ENCODE measurements at places on chromosomes 6 and 20. TPM values are rescaled to one million over a fixed set of nuclear protein-coding genes. Genes with fewer than 3 reads are reported as not detected.

Gene SPATA25
- total RNA-seq: 0.90 TPM

Gene NMBR
- total RNA-seq: not detected

Gene RTF2
- total RNA-seq: 76.3 TPM

Gene PPIL6
- total RNA-seq: 0.64 TPM

DNA sequence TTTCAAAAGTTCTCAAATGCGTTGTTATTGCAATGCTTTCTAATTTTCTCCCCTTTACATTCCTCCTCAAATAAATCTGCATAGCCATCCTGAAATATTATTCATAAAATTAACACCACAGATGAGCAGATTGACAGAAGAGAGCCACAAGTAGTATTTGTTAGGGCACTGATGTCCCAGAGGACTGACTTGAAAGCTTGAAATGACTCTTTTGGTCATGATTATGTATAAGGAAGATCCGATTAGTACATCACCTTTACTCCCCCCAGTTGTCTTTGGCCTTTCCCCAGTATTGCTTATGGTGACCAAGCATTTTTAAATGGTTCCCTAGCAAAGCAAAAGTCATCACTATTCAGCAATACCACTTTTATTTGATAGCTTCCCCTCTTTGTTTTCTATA, 187.6 kb downstream of the ADAT2 start:
- no peaks in the 10 kb centered on the region for H3K4me1 ChIP-seq
- no peaks in the 10 kb centered on the region for H3K27me3 ChIP-seq
- no peak for DNase-seq
- no peak overlapping the region for H3K4me3 ChIP-seq

- no peak overlapping the region for H3K4me3 ChIP-seq
- DNase-seq: peak; percentile 1
- H3K4me1 ChIP-seq: no peaks in the 10 kb centered on the region
- H3K27me3 ChIP-seq: no peaks in the 10 kb centered on the region
Measured at GRCh38 chr6:55276745-55277530, 50.3 kb upstream of the GFRAL start.

DNA sequence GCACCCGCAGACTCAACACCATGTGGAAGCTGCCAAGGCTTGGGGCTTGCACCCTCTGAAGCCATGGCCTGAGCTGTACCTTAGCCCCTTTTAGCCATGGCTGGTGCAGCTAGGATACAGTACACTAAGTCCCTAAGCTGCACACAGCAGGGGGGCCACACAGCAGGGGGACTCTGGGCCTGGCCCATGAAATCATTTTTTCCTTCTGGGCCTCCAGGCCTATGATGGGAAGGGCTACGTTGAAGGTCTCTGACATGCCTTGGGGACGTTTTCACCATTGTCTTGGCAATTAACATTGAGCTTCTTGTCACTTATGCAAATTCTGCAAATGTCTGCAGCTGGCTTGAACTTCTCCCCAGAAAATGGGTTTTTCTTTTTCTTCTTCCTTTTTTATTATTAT, 103.3 kb downstream of the SLC16A10 start:
- H3K27ac ChIP-seq: no peak overlapping the region
- H3K4me1 ChIP-seq: peaks cover 3% of the 10 kb centered on the region
- H3K4me3 ChIP-seq: no peak overlapping the region

DNA sequence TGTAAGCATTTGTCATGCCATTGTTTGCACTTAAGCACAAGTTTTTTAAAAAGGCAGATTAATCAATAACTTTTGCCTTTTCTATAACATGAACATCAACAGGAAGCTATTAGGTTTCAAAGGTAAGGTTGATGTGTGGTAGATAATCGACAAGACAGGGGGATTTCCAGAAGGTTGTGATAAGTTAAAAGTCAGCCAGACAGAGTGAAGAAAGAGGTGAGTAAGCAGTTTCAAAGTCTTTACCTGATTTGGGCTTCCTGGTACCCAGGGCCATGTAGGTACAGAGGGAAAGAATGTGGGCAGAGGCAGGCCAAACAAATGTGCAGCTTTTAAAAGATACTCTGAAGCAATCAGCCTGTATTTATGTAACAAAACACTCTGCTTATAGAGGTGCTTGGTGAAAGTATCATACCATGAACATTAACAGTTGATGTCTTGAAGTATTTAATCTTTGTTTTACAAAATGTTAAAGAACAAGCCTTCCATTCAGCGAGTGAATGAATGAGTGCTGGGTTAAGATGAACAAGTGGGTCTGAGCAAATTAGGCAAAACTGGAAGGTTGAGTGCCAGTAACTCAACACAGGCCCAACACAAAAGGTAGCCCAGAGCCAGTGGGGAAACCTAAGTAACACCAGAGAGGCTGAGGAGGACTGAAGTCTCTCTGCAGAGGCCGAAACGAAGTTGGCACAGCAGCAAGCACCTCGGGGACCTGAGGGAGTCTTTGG, 60.2 kb downstream of the LRRC1 start:
- no peak overlapping the region for H3K27ac ChIP-seq
- H3K36me3 ChIP-seq: peaks cover 2% of the 10 kb centered on the region
- no peak overlapping the region for H3K4me3 ChIP-seq

DNA sequence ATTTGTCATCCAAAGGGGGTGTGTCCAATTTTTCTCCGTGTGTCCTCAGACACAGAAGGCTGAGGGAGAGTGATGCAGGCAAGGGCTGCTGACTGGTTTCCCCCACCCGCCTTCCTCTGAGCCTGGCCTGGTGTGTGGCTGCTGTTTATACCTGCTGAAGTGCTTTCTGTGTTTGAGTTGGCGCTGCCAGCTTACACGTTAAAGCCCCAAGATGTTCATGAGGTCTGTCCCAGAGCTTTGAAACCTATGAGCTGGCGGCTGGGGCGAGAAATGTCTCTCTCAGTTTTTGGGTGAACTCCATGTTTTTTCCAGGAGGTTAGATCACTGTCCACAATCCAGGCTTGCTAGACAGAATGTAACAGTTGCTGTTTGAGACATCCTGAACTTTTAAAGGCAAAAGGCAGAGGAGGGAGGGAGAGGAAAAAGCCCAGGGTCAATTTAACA, 69.0 kb upstream of the CCN2 start:
- H3K4me3 ChIP-seq: no peak overlapping the region
- no peaks in the 10 kb centered on the region for H3K4me1 ChIP-seq
- no peaks in the 10 kb centered on the region for H3K36me3 ChIP-seq
- H3K27me3 ChIP-seq: peaks cover 6% of the 10 kb centered on the region
- no peak for DNase-seq
- H3K27ac ChIP-seq: no peak overlapping the region

DNA sequence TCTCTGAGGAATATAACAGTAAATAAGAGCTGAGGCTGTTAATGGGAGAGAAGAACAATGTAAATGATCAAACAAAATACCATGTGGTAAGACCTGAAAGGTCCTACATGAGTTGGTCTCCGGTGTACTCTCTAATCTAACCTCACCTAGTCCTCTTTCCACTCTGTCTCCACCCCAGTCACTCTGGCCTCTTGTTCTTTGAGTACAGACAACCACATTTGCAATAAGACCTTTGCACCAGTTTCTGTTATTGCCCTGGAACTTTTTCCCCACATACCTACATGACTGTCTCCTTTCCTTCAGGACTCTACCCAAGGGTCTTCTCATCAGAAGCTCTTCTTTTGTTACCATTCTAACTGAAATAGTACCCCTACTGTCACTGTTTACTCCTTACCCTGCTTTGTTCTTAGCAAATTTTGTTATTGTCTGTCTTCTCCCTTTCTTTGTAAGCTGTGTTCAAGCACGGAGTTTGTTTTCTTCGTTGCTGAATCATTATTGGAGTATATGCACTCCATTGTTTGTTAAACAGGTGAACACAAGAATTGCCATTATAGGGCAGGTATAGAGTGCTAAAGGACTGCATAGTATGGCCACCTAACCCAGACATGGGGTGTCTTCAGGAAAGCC, 37.3 kb downstream of the MAPK14 start:
- H3K4me3 ChIP-seq: no peak overlapping the region
- H3K4me1 ChIP-seq: peaks cover 41% of the 10 kb centered on the region
- no peak overlapping the region for H3K27ac ChIP-seq
- H3K36me3 ChIP-seq: peaks cover 28% of the 10 kb centered on the region

DNA sequence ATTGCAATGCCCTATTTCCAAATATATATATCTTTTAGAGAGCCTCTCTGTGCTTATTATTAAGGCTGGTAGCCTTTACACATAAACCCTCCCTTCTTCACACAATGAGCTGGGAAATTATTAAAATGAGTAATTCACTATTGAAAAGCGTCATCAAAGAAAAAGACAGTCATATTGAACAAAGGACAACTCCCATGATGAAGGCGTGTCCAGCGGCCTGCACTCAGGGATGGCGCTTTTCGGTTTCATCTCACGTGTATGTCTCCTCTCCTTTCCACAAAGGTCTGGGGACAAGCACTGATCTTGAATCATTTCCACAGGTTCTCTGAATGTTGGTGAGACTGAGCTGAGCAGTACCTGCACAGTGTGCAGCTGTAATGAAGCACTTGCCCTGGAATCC, 3.5 kb downstream of the SERPINB9 start:
- H3K27me3 ChIP-seq: no peaks in the 10 kb centered on the region
- peaks cover 48% of the 10 kb centered on the region for H3K4me1 ChIP-seq
- H3K27ac ChIP-seq: peak overlapping the region; percentile 93
- peak overlapping the region; percentile 98 for H3K4me3 ChIP-seq
- H3K36me3 ChIP-seq: peaks cover 70% of the 10 kb centered on the region
- DNase-seq: peak; percentile 62

All from activated naive CD8-positive, alpha-beta T cell treated with anti-CD3 and anti-CD28 coated beads for 36 hours (primary cell).